ENCODE measurements at places on chromosomes 12 and 14.

- DNase-seq = no peak
These were observed 380.3 kb upstream of the PDE3A start for GRCh38 chr12:19988001-19988400.

- DNase-seq = no peak
These were observed 137.4 kb downstream of the GRIP1 start for GRCh38 chr12:66541426-66541825.

DNA sequence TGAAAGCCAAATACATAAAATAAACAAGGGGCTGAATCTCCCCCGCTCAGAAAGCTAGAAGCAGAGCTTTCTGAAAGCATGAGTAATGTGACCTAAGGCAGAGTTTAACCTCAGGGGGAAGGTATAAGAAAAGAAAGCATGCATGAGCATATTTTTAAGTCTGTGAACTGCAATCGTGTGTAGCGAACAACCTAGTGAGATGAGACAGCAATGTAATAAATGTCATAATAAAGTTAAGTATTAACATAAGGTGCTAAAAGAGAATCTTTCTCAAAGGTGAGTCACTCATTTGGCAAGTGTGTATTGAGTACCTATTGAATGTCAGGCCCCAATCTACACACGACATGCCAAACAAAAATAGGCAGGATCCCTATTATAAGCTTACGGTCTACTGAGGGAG is 14.2 kb upstream of the WDR20 start:
- DNase-seq = no peak

GRCh38 chr14:102256716-102257115 is 48.2 kb downstream of the MOK start:
- DNase-seq = no peak

- no peak for DNase-seq
These were observed 263.6 kb upstream of the SYT10 start for GRCh38 chr12:33703221-33703620.

- DNase-seq = no peak
These were observed 177.1 kb downstream of the RMST start for GRCh38 chr12:97639702-97640101.

DNA sequence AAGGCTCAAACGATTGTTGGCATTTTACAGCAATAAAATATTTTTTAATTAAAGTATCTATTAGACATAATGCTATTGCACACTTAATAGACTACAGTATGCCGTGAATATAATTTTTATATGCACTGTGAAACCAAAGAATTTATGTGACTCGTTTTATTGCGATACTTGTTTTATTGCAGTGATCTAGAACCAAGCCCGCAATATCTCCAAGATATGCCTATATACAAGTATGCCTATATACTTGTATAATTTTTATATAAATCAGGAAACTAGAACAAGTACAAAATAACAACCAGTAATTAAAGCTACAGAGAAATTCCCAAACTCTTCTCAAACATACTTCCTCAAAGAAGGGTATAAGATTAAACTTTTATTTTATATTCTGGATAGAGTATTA is 31.3 kb downstream of the EEA1 start:
- DNase-seq = no peak

DNA sequence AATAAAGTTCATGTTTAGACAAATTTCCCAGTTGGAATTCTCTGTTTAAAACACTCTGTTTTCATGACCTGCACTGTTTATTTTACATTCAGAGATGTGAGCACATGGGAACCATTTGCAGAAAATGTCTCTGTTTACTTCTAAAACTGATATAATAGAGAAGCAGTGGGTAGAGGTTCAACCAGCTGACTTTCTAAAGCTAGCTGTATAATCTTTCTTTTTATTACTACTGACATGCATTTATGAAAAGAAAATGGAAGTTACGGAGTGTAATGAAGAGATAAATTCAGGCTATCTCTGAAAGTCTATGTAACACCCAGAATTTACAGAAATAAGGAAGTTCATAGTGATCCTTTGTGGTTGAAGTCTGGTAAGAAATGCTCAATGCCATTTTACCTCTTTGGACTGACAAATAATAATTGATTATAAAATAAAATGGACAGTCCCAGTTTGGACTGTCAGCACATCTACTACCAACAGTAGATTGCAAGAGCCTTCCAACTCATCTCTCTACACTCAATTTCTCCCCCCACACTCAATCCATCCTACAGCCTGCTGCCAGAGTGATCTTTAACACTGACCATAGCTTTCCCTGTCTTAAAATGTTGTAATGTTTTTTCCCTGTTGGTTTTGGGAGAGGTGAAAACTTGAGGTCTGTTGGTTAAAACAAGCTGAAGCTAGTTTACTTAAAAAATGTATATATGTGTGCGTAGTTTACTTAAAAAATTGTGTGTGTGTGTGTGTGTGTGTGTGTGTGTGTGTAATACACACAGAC is 137.4 kb downstream of the AEBP2 start:
- DNase-seq = no peak

DNA sequence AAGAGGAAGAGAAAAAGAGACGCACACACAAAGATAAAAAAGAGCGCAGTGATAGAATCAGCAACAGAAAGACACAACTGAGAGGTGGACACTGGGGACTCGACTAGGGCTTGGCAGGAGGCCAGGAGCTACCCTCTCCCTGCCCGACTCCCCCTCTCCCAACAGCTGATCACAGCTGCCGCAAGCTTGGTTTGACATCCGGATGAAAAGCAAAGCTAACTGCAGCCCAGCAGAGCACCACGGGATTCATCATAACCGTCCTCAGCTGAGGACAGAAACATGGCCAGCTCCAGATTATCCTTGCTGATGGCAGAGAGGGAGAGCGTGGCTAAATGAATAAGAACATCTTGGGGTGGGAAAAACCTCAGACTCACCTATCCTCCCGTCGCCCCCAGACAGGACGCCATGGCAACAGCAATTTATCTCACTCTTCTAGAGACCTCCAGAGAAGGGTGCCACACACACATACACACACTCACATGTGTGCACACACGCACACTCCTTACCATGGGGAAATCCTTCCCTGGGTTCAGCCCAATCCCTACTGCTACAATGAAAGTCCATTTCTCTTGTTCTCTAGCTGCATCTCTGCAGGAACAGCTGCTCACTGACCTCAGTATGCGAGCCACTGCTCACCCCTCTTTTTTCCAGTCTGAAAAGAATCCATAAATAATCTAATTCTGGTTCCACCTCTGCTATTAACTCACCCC is 135.3 kb downstream of the NTF3 start:
- DNase-seq = no peak

DNA sequence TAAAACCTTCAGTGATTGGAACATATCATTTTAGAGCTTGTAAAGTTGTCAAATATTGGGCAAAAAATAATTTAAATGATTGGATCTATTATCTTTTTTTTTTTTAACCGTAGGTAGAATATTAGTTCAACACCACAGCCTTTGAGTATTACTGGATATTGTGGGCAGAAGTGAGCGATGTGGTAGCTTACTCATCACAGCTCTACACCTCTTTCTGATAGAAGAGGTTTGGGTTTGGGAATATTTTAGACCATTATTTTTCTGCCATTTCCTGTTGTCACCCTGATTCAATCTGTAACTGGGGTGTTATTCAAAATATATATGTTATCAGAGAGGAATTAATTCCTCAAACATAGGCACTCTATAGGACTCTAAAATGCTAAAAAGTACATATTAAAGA is 34.8 kb upstream of the SLC38A2 start:
- DNase-seq = no peak

- no peak for DNase-seq
These were observed 67.8 kb downstream of the CCDC59 start for GRCh38 chr12:82290415-82290814.

DNA sequence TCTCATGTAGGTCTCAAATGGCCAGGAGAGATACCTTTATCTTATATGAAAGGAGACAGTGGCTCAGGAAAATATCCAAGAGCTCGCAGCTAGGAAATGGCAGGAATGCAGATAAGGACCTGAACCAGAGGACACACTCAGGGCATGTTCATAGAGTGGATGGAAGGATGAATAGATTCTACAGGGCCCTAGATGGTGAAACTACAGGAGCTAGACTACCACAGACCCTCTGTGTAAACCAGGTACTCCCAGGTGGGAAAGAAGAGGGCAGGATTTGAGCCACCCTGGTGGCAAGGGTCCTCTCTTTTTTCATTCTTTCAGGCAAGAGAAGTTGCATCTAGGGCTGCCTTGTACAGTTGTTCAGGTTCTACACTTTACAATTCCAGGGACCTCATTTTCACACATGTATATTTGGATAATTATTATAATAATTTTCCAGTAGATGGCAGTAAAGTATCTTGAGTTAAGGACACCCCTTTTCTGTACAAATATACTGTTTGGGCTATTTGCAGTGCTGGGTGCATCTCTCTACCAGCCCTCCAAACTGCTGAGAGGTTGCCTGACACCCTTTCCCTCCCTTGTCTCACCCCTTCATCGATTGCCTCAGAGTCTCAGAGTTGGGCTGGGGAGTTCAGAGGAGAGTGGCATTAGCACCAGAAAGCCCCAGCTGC is 10.5 kb upstream of the ZDHHC22 start:
- DNase-seq = peak; percentile 60

- DNase-seq = no peak
These were observed 42.1 kb upstream of the CFAP54 start for GRCh38 chr12:96447256-96447655.

DNA sequence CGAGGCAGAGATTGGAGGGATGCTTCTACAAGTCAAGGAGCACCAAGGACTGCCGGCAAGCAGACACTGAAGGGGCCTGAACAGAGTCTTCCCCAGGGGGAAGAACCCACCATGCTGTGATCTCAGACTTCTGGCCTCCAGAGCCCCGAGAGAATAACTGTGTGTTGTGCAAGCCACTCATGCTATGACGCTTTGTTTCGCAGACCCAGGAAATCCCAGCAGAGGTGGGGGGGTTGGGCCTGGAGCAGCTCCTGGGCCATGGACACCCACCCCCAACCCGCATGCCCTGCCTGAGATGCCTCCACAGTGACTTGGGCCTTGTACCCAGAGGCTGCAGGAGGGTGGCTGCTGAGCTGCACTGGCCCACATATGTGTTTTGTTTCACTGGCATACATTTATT is 31.2 kb downstream of the ARL6IP4 start:
- no peak for DNase-seq

DNA sequence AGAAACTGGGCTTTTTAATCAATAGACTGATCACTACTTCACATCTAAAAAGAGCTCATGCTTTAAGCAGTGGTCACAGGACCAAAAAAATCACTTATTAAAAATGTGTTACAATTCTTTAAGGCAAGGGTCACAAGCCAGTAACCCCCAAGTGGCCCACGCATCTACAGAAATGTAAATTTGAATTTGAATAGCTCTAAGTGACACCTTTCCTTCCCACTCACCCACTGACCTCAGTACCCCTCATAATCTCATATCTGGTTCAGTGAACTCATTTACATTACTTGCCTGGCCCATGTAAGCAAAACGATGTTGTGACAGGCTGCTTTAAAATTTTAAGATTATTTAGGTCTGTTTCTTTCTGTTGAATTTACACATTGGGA is 27.4 kb downstream of the NELL2 start:
- DNase-seq = no peak

- peak; percentile 79 for DNase-seq
These were observed 853 bp downstream of the USP5 start for GRCh38 chr12:6852651-6853354.

DNA sequence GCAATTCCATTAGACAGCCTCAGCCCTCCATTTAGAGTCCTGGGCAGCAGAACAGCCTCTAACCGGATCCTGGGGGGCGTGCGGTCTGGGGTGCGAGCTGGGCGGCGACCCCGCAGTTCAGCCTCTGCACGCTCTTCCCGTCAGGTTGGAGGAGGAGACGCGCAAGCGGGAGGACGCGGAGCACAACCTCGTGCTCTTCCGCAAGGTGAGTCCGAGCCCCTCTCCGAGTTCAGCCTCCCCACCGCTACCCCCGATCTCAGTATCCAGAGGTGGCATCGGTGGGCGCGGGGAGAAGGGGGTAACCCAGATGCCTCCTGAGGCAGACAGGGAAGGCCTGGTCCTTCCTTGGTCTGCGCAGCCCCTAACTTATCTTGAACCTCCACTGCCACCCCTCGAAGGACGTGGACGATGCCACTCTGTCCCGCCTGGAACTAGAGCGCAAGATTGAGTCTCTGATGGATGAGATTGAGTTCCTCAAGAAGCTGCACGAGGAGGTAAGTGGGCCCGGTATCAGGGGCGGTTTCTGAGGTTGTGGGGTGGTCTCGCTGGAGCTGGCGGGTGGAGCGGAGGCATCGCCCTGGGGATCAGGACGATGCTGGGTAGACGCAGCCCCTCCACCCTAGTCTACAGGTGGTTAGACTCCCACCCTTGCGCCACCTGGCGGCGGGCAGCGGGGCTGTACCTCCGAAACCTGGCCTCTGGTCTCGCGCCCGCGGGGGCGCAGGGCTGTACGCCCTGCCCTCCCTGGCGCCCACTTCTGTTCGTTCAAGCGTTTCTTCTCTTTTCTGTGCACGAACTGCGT is 1.3 kb downstream of the PRPH start:
- DNase-seq = peak; percentile 93

GRCh38 chr14:23124337-23124954 is 5.4 kb upstream of the CEBPE start:
- no peak for DNase-seq

GRCh38 chr14:33401311-33401710 is 462.6 kb downstream of the NPAS3 start:
- no peak for DNase-seq

GRCh38 chr12:116353958-116354357 is 76.5 kb upstream of the MED13L start:
- DNase-seq = no peak

DNA sequence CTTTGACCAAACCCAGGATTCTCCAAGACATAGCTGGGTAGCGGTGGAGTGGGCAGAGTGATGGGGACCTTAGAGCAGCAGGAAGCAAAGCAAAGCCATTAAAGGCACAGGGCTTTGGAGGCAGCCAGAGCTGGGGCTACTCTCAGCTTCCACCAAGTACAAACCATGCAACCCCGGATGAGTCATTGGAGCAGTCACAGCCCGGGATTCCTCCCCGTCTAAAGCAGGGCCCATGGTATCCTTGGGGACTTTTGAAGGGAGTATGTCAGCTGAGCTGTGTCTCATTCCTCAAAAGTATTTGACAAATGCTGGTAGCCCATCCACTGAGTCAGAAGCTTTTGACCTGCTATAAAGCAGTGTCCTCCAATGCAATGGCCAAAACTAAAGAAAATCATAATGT is 9.7 kb upstream of the IFI27 start:
- DNase-seq = no peak

Data from D341Med (cell line).